GM06990 (cell line): ENCODE measurements at places on chromosomes 1 and 21.

- no peak for DNase-seq
Observed at GRCh38 chr21:37908691-37909090, 7.6 kb downstream of the KCNJ6 start.

DNA sequence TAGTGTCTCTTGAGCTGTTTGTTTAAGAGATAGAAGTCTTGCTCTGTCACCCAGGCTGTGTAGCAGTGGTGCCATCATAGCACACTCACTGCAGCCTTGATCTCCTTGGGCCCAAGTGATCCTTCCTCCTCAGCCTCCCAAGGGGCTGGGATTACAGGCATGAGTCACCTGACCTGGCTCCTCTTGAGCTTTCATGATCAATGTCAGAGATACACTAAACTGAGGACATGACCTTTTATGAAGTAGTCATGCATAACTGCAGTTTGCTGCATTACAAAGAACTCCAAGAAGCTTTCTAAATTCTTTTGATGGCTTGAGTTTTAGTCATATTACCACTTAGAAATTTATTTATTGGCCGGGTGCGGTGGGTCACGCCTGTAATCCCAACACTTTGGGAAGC, 77.7 kb downstream of the CC2D1B start:
- no peak for DNase-seq

GRCh38 chr1:16441282-16441665, 750 bp downstream of the NECAP2 start:
- no peak for DNase-seq

DNA sequence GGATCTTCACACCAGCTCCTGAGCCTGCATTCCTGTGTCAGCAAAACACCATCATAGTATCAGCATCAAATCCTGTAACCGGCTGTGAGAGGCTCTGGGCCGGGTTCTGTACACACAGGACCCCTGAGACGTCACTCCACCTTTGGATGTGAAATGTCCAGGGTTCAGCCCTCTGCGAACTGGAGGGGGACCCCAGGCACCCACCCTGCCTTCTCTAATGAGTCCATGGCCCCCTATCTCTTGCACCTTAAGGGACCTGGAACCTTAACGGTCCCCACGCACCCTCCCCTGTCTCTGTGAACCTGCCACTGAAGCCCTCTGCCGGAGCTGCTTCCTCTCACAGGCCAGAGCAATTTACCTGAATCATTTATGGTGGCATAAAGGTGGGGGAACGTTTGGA, 257.8 kb downstream of the NPHP4 start:
- DNase-seq = no peak

GRCh38 chr21:39675590-39675989, 62.9 kb downstream of the B3GALT5 start:
- DNase-seq = no peak

GRCh38 chr1:57258557-57259325, 165.1 kb downstream of the DAB1 start:
- no peak for DNase-seq

DNA sequence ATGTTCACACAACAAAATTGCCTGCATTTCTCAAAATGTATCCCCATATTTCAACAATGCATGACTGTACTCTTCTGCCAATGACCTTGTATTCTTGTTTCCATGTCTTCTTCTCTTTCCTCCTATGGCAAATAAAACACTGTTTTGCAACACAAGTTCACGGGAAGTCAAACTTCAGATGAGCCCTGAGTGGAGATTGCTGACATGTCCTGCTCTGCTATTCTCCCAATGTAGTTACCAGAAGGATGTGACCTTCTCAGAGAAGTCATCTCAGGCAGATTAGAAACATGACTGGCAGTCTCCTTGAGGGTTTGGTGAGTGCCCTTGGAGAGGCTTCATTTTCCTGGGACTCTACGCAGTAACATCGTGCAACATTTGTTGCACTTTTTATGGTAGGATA, 15.6 kb downstream of the FCGR2B start:
- DNase-seq = no peak

- DNase-seq = no peak
Observed at GRCh38 chr1:26353210-26353859, 595 bp downstream of the CRYBG2 start.

DNA sequence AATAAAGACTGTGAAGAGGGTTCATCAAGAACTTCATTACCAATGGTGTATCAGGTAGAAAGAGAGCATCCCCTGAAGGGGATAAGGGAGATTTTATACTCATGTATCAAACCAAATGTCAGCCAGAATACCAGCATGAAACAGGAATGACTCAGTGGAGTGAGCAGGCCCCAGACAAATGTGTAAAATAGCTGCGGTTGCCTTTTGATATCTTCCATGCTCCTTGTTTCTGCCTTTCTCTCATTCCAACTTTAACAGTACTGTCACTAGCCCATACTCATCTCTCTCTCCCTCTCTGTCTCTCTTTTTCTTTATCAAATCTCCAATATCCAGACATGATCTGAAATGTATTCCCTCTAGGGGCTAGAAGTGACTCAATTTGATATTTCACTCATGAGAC, 47.8 kb downstream of the GPR88 start:
- no peak for DNase-seq

DNA sequence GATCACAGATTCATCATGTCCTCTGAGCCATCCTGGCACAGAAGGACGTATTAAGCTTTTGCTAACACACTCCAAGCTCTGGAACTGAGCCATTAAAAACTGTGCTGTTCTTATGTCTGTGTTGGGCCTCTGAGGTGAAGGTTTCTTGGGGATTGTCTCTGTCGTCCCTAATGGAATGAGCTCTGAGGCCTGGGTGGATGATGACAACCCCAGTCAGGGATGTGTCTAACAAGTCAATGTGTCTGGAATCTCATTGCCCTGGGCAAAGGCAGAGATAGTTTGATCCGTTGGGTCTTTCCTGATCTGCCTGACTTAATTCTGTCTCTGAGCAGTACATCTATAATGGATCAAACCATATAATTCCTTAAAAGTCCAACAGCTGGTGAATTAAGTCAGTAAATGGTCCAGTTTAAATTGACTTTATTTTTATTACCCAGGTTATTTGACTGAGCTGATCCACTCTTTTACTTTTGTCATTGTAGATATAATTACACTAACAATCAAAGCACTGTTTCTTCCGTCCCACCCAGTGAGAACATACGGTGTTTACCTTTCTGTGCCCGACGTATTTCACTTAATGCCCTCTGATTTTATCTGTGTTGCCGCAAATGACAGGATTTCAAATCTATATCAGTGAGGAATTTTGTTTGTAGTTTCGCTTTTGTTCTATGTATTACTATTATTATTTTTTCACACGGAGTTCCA, 38.8 kb upstream of the OR2B11 start:
- no peak for DNase-seq

GRCh38 chr1:215617979-215618378, 50.9 kb downstream of the KCTD3 start:
- DNase-seq = no peak
